ENCODE measurements at places on chromosomes 11 and 22. TPM values are rescaled to one million over a fixed set of nuclear protein-coding genes. Genes with fewer than 3 reads are reported as not detected.

DNA sequence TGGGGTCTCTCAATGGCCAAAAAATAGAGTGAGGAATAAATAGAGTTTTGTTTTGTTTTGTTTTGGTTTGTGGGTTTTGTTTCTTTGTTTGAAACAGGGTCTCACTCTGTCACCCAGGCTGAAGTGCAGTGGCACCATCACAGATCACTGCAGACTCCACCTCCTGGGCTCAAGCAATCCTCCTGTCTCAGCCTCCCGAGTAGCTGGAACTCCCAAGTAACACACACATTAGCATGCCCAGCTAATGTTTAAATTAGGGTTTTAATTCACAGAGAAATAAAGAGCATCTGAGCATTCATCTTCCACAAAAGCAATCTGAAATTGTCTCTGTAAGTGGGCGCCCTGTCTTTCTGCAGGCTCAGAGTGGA lies 9.2 kb upstream of the IFITM3 start:
- no peak for DNase-seq

- DNase-seq = no peak
Observed at GRCh38 chr11:19853016-19853415, 140.4 kb downstream of the NAV2 start.

DNA sequence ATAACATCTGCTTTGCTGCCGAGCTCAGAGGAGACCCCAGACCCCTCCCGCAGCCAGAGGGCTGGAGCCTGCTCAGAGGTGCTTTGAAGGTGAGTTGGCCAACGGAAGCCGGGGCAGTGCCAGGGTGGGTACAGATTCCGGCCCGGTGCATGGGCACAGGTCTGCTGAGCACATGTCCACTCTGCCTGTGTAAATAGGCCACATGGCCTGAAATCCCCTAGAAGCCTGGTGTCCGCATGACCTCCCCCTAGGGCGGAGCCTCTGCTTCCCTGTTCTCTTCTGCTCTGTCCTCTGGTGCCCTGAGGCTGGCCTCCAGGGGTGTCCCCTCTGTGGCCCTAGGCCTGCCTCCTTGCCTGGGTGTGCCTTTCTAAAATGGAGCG lies 19.6 kb upstream of the TXNRD2 start:
- DNase-seq = no peak

GRCh38 chr11:133081730-133082452 lies 450.4 kb downstream of the OPCML start:
- DNase-seq = no peak

DNA sequence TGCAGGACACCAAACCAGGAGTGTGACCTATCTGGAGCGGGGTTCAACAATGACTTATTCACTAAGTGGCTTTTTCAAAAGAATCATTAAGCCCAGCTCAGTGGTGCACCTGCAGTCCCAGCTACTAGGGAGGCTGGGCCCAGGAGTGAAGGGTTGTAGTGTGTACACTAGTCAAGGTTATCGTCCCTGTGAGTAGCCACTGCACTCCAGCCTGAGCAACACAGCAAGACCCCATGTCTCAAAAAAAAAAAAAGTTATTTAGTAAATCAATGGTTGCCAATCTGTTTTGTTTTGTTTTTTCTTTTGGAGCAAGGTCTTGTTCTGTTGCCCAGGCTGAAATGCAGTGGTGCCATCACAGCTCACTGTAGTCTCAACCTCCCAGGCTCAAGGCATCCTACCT lies 7.9 kb downstream of the RHOG start:
- no peak for DNase-seq

GRCh38 chr11:130580891-130581492 lies 132.5 kb downstream of the ADAMTS15 start:
- no peak for DNase-seq

DNA sequence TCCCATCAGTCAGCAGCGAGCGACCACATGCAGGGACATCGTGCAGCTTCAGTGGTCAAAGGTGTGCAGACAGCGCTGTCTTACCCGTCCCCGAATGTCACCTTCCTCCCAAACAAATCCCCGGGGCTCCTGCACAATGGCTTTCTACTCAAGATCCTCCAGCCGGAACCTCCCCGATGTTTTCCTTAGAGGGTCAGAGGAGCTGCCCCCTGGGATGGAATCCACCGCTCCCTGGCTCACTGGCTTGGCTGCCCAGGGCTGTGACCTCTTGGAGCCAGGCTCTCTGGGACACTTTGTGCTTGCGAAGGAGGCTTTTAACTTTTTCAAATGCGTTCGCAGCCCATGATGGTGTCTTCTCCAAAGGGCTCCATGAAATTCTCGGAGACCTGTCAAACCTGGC lies 17.3 kb upstream of the FGF19 start:
- DNase-seq = no peak

DNA sequence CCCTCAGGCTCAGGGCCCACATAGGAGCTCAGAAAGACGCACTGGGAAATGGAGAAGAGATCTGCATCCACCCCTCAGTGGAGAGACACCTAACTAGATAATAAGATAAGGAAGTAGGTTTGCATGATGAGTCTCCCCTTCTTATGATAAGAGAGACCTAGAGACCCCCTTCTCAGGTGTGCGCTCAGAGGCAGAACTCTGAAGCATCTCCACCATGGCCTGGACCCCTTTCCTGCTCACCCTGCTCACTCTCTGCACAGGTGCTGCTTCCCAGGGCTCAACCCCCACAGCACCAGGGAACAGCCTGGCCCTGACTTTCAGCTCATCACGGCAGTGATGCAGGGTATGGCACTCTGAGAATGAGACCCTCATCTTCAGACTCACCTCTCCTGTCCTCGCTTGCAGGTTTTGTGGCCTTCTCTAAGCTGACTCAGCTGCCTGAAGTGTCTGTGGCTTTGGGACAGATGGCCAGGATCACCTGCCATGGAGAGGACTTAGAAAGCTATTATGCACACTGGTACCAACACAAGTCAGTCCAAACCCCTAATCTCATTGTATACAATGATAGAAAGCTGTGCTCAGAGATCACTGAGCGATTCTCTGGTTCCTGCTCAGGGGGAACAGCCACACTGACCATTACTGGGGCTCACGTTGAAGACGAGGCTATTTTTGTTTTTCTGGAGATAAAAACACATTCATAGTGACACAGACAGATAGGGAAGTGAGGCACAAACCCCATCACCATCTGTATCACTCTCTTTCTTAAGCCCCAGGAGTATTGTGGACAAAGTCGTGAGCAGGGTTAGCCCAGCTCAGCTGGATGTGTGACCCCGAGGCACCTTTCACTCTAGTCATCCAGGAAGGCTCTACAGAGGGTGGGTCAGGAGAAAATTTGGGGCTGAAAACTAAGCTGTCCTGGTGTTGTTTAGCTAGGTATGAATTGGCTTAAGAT lies 29.7 kb upstream of the IGLL5 start:
- DNase-seq = no peak

DNA sequence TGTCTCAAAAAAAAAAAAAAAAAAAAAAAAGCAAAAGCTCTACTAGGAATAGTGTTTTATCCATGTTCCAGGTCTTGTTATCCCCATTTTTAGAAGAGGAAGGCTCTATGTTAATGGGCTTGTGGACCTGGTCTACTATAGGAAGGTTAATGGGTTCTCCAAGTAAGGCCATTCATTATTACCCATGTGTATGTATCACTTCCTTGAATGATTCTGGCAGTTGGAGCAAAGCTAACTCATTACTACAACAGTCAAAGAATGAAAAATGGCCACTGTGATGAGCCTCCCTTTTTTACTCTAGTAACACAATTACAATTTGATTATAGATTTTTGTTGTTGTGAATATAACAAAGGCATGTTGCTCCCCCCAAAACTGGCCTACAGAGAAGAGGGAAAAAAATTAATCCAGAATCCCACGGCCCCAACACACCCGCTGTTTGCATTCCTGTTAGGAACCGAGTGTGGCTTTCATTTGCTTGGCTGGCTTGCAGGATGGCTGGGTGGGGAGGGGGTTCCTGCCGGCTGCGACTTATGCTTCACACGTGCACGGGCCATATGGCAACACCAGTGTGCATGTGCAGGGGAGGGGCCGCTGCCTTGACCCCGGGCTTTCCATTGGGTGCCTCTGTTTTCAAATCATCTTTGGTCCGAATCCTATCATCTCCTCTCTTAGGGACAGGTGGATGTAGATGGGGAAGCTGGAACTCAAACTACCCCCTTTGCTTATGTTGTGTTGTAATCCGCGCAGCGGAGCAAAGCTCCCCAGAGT lies 148.8 kb downstream of the HIPK3 start:
- no peak for DNase-seq

DNA sequence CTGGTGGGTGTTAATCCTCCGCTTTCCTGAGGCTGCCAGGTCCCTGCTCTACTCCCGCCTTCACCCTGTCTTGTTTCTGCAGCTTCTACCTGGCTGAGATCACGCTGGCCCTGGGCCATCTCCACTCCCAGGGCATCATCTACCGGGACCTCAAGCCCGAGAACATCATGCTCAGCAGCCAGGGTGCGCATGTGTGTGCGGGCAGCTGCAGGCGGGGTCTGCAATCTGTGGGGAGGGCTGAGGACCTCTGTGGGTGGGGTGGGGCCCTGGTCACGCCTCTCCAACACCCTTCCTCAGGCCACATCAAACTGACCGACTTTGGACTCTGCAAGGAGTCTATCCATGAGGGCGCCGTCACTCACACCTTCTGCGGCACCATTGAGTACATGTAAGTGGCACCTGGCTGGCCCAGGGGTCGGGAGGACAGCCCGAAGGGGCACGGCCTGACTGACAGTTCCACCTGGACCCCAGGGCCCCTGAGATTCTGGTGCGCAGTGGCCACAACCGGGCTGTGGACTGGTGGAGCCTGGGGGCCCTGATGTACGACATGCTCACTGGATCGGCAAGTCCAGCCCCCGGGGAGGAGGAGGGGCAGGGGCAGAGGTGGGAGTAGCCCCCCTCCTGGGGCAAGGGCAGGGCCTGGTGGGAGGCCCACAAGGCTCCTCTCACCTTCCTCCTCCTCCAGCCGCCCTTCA lies 4.5 kb downstream of the RPS6KB2 start:
- no peak for DNase-seq

GRCh38 chr11:15800111-15800800 lies 556.1 kb downstream of the SOX6 start:
- no peak for DNase-seq

- no peak for DNase-seq
Observed at GRCh38 chr11:60870276-60870675, 2.9 kb downstream of the ZP1 start.

GRCh38 chr11:129090056-129090455 lies 102.1 kb downstream of the ARHGAP32 start:
- DNase-seq = no peak

DNA sequence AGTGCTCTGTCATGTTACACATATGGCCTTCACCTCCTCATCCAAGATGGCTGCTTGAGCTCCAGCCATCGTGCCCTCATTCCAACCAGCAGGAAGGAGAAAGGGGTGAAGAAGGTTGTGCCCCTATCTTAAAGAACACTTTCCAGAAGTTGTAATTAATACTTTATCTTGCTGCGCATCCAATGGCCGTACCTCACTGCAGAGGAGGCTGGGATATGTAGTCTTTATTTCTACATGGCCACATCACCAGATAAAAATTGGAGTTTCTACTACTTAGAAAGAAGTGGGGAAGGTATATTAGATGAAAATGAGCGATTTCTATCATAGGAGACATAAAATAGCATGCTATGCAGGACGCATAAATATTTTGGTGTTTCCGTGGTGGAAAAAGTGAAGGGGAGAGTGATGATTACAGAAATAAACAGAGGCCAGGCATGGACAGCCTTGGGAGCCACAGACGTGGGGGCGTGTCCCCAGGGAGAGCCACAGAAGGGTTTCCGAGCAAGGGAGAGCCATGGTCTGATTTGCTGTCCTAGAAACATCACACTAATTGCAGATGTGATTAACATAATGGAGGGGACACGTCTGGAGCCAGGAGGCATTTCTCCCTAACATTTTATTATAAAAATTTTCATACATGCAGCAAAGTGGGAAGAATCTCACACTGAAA lies 8.8 kb upstream of the MB start:
- no peak for DNase-seq

DNA sequence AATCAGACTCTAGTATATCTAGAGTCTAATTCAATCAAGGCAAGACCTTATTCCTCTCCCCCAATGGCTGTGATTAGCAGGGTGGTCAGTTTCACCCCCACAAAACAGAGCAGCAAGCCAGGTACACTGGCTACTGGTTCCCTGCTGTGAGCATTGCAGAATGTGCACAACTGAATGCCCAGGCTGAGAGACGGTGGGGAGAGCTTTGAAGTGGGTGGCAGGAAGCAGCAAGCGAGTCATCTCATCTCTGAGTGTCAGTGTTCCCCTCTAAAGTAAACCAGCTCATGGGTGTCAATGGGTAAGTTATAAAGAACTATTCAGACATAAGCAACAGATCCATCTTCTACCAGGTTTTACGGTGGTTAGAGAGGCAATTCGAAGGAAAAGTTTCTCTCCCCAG lies 37.6 kb downstream of the GAB4 start:
- no peak for DNase-seq

DNA sequence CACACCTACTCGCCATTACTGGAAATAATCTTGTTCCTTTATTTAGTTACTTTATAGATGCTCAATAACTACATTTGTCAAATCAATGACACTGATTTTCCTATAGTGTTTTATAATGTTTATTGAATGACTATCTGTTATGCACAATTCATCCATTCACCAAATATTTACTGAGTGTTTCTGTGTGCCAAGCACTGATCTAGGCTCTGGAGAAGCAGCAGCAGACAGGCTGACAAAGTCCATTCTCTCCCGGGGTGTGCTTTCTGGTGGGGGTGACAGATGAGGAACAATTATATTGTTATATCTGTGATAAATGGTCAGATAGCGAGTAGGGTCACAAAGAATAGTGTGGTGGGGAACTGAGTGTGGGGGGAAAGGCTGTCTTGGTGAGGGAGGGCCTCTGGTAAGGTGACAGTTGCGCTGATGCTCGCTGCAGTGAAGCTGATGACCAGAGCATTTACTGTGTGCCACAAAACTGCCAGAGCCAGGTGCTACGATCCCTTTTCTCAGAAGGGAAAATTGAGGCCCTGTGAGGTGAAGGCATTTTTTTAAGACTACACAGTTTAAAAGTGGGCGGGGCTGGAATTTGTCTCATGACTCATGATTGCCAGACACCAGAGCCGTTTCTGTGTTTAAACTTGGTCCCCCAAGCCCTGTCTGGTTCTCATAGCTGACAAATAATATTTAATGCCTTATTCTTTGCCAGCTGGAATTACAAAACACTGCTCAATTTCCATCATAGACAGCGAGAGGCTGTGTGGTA lies 10.2 kb downstream of the PACS1 start:
- DNase-seq = no peak

DNA sequence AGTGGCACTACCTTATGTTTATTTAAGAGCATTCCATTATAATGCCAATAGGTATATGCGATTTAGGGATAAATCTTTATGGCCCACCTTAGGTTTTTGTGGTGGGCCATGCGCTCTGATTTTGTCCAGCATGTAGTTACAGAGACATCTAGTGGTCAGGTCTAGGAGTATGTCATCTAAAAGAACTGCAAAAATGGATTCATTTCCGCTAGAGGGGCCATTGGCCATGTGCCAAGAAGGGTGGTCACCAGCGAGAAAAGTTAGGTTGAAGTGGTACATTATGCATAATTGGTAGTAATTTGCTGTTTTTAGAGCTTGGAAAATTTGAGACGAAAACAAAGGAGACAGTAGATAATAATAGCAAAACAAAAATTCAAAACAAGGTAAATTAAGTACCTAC lies 27.7 kb downstream of the LRRC4C start:
- no peak for DNase-seq

Gene OR2AT4
- not detected for total RNA-seq

Gene TUB
- total RNA-seq = 81.4 TPM

Gene VSIG2
- total RNA-seq = 1.1 TPM

Gene CYB5R2
- total RNA-seq = 3.0 TPM

Gene LMO1
- total RNA-seq = 3.0 TPM

Gene MISFA
- total RNA-seq = 5.8 TPM

Gene CRACR2B
- 2.8 TPM for total RNA-seq

Gene NEAT1
- total RNA-seq = 228 TPM

Gene DLG2
- 309 TPM for total RNA-seq
